ENCODE measurements at places on chromosomes 7 and 10.

DNA sequence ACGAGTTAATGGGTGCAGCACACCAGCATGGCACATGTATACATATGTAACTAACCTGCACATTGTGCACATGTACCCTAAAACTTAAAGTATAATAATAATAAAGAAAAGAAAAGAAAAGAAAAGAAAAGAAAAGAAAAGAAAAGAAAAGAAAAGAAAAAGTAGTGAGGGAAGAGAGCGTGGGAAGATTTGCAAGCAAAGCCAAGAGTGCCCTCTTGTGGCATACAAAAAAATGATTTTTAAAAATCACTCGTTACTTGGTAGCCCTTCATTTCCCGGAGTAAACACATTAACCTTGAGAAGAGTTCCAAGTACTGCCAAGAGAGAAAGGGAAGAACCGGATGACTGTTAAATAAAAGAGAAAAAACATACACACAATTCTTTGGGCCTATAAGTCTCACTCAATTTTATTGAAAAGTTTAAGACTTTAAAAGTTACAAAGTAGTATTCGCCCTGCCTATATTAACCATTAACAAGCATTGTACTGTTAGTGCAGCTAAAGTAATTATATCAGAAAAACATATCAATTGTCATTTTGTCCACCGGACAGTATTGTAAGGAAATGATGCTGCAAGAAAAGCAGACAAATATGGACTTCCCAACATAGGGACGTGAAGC lies 6.2 kb upstream of the CH25H start:
- DNase-seq, result no peak

DNA sequence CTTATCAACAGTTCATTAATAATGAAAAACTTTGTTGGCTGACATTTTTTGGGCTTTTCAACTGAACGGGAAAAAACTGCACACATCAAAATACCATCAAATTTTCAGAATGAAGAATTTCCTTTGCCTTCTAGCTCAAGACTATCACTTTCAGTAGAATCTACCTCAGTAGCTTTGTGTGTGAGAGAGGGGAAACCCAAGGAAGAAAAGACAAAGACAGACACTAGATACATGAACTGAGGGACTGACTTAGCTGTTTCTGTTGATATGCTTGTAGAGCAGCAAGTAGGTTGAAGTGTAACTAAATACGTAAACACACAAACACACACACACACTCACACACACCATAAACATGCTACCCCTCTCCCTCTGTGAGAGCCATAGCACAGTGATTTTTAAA lies 257.1 kb downstream of the CDK14 start:
- DNase-seq, result no peak

- DNase-seq, result no peak
Observed at GRCh38 chr7:27424231-27424630, 181.6 kb downstream of the EVX1 start.

GRCh38 chr10:21078410-21079329 lies 181.6 kb upstream of the NEBL start:
- peak; percentile 64 for DNase-seq

DNA sequence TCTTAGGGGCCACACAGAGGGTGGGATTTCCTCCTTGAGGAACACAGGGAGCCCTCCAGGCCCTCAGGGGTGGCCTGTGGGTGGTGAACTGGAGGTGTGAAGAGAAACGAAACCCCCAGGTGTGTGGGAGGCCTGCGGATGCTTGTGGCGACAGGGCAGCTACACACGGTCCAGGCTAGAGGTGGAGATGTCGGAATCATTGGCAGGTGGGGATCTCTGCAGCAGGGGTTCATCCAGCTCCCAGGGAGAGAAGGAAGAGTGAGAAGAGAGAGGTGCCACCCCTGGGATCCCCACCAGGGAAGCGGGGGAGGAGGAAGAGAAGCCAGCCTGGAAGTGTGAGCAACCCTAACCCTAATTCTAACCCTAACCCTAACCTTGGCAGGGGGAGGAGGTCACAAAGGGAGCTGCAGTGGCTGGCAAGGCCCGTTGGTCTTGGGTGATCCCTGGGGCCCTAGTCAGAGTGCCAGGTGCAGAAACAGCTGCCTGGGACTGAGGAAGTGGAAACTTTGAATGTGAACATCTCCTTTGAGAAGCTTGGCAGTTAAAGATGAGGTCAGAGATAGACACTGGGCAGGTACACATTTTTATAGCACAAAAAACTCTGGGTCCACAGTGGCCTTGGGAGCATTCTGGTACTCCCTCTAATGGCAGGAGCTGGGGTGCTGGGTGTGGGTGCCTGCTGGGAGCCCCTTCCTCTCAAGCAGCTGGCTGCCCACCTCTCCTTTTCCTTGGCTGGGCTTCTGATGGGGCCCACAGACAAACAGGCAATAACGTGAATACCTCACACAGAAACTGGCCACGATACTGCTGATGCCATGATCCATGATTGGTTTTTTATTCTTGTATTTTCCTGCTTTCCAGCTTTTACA lies 6.8 kb upstream of the AEBP1 start:
- no peak for DNase-seq

- DNase-seq, result no peak
Observed at GRCh38 chr10:68574051-68574450, 13.9 kb downstream of the TET1 start.

- DNase-seq, result no peak
Observed at GRCh38 chr7:38127216-38128207, 50.5 kb upstream of the STARD3NL start.

DNA sequence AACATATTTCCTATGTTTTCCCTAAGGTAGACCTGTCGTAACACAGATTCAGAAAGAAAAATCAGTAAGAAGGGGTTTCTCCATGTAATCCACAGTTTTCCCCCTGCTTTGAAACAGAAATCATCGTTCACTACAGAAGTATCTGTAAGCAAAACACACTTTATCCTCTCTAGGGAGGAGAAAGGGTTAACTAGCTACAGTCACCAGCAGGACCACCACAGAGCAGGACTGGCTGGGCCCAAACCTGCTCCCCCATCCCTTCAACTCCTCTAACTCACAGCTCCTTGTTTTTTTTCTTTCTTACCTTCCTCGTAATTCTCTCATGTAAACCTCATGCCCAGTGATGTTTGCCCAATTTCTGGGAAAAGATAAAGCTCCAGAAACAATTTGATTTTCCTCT lies 167.7 kb downstream of the RAPGEF5 start:
- no peak for DNase-seq

DNA sequence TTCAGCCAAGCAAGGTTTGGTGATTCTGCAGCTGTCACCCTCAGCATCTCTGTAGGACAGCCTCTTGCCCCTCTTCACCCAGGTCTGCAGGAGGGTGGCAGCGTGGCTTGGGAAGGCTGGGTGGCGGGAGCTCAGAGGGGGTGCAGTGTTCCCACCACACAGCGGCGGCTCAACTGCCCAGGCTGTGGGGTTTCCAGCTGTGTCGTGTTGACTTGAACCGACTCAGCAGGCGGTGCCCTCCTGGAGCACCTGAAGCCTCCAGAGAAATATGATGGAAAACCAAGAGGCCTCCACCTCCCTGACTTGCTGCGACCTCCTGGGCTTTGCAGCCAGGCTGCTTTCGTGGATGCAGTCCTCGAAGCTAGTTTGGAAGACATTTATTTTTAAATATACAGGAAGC lies 68.0 kb upstream of the KLF6 start:
- no peak for DNase-seq

All from BE2C (cell line).